ENCODE measurements at places on chromosomes 11 and 22.

GRCh38 chr11:120545813-120546212 lies 34.3 kb downstream of the GRIK4 start:
- no peaks in the 10 kb centered on the region for H3K4me1 ChIP-seq
- H3K27me3 ChIP-seq, result peaks cover 2% of the 10 kb centered on the region
- H3K4me3 ChIP-seq, result no peak overlapping the region
- no peak overlapping the region for H3K27ac ChIP-seq

GRCh38 chr22:21635771-21636510 lies 3.4 kb downstream of the CCDC116 start:
- H3K4me3 ChIP-seq, result no peak overlapping the region
- no peak overlapping the region for H3K27ac ChIP-seq
- no peak for DNase-seq

- no peak overlapping the region for H3K4me3 ChIP-seq
- DNase-seq, result no peak
Measured at GRCh38 chr22:35392357-35392756, 7.6 kb upstream of the MCM5 start.

DNA sequence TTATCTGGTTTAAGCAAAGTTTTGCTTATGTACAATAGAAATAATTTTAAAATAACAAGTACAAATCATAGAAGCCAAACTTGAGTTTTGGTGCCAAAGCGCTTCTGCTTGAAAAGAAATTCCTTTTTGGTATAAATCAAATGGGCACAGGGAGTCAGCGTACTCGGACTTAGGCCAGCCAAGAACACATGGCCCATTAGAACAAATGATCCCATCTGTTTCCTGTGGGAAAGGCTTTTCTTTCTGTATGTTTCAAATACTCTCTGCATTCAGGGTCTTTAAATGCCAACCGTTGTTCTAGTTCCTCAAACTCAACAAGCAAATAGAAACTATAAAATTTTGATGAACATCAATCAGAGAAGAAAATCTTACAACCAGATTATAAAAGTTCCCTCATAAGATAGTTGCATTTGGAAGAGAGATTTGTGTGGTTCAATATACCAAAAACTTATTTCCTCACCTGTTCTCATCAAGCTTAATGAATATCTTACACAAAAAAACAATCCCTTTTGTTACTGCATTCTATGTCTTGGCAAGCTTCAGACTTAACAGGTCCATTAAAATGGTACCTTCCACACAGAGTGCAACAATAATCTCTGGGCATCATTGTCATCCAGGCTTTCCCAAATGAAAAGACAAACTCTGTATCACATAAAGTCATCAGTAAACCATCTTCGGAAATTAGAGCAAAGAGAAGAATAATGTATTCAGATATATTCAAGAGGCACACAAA lies 739.8 kb upstream of the API5 start:
- no peak for DNase-seq
- no peak overlapping the region for H3K4me3 ChIP-seq
- no peaks in the 10 kb centered on the region for H3K27me3 ChIP-seq
- no peak overlapping the region for H3K27ac ChIP-seq

DNA sequence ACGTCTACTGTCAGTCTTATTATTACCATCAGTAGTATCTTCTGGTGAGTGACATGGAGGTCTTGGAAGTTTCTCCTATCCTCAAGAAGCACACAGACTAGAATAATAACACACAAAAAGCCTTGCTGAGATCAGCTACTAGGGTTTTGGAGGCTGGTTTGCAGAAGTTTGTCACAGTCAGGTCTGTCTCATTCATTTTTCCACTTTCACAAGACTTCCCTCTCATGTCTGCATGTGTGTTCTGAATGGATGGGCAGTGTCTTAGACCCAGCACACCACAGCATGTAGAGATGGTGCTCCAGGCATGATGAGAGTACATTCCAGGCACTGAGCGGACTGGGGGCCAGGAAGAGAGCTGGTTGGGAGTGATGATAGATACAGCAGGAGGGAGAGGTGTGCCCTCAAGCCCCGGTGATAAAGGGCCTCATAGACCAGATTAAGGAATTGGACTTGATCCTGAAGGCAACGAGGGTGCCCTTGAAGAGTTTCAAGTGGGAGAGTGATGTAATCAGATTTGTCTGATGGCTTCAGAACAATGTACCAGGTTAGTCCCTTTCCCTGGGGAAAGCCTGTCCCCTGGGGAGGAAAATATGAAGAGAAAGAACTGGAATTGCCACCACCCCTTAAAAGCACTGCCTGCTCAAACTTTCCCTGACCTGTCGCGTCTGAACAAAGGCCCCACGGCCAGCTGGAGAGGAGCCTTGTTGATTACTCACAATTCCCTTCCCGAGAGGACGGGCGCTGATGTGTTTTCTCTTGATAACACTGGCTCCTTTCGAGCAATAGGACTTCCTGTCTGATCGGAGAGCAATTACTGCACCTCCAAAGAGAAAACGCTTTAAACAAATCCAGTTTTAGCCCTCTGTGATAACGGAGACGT lies 45.1 kb upstream of the LMO2 start:
- peaks cover 19% of the 10 kb centered on the region for H3K4me1 ChIP-seq
- no peak overlapping the region for H3K27ac ChIP-seq
- no peaks in the 10 kb centered on the region for H3K36me3 ChIP-seq
- no peak for DNase-seq
- H3K27me3 ChIP-seq, result no peaks in the 10 kb centered on the region
- no peak overlapping the region for H3K4me3 ChIP-seq

- peaks cover 5% of the 10 kb centered on the region for H3K4me1 ChIP-seq
- no peak overlapping the region for H3K27ac ChIP-seq
Measured at GRCh38 chr11:36487619-36488018, 22.5 kb downstream of the TRAF6 start.

DNA sequence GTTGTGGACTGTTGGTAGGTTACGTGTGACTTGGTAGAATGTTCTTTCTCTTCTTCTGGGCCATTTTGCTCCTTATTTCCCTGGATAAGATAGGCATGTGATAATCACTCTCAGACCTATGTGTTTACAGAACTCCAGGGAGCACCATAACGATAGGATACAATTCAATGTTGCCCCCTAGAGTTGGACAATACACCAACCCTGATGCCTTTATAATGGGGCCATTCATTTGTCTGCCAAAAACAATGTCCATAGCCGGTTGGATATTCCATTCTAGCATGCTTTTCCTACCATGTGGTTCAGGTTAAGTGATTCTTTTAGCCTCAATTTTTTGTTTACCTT lies 60.5 kb downstream of the APIP start:
- no peaks in the 10 kb centered on the region for H3K4me1 ChIP-seq
- no peak overlapping the region for H3K27ac ChIP-seq
- no peaks in the 10 kb centered on the region for H3K36me3 ChIP-seq
- no peak overlapping the region for H3K4me3 ChIP-seq
- no peak for DNase-seq
- no peaks in the 10 kb centered on the region for H3K27me3 ChIP-seq

DNA sequence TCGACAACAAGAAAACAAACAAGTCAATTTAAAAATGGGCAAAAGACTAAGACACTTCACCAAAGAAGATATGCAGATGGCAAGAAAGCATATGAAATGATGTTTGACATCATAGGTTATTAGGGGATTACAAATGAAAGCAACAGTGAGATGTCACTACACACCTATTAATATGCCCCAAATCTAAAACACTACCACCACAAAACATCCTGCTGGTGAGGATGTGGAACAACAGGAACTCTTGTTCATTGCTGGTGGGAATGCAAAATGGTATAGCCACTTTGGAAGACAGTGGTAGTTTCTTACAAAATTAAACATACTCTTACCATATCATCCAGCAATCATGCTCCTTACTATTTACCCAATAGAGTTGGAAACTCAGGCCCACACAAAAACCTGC lies 29.0 kb downstream of the PRRG4 start:
- H3K27ac ChIP-seq, result no peak overlapping the region
- no peaks in the 10 kb centered on the region for H3K36me3 ChIP-seq
- no peak overlapping the region for H3K4me3 ChIP-seq
- no peak for DNase-seq
- no peaks in the 10 kb centered on the region for H3K4me1 ChIP-seq
